ENCODE measurements at places on chromosomes 2 and 18. TPM values are rescaled to one million over a fixed set of nuclear protein-coding genes. Genes with fewer than 3 reads are reported as not detected.

DSG4 gene
- total RNA-seq: 0.04 TPM

HOXD11 gene
- total RNA-seq: not detected

CD207 gene
- total RNA-seq: not detected

SCN1A gene
- not detected for total RNA-seq

NXPH2 gene
- total RNA-seq: not detected

CHRNA1 gene
- 0.23 TPM for total RNA-seq

SLC9A2 gene
- total RNA-seq: 8.8 TPM

ERICH2 gene
- 1.4 TPM for total RNA-seq

ARHGEF4 gene
- 30.5 TPM for total RNA-seq

- no peak overlapping the region for H3K4me3 ChIP-seq
- no peaks in the 10 kb centered on the region for H3K27me3 ChIP-seq
- no peaks in the 10 kb centered on the region for H3K36me3 ChIP-seq
- no peak overlapping the region for H3K27ac ChIP-seq
- H3K4me1 ChIP-seq: peaks cover 19% of the 10 kb centered on the region
- DNase-seq: no peak
Measured at GRCh38 chr2:8094526-8094925, 587.3 kb upstream of the ID2 start.

- H3K27ac ChIP-seq: no peak overlapping the region
- H3K4me3 ChIP-seq: no peak overlapping the region
- no peaks in the 10 kb centered on the region for H3K36me3 ChIP-seq
- H3K4me1 ChIP-seq: peaks cover 6% of the 10 kb centered on the region
Measured at GRCh38 chr2:112947374-112947773, 30.4 kb upstream of the IL36G start.

DNA sequence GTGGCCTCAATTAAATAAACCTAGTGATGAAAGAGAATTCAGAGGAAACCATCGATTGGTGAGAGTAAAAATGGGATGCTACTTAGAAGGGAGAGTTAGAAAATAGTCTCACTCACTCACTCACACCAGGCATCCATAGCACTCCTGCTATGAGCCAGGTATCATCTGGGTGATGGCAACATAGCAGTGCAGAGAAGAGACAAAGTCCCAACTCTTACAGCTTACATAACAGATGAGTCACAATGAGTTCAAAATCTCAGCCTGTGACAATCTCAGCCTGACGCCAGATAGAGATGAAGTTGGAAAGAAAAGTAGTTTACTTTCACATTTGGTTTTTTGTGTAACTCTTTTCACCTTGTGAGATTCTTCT lies 55.4 kb upstream of the THOC1 start:
- DNase-seq: peak; percentile 35
- no peak overlapping the region for H3K27ac ChIP-seq
- peaks cover 36% of the 10 kb centered on the region for H3K27me3 ChIP-seq
- no peaks in the 10 kb centered on the region for H3K36me3 ChIP-seq
- H3K4me3 ChIP-seq: no peak overlapping the region
- H3K4me1 ChIP-seq: 0 out of 2 replicates have a peak, but pooled peaks cover 6% of the 10 kb centered on the region

GRCh38 chr2:239625971-239626734 lies 225.3 kb upstream of the HDAC4 start:
- peaks cover 38% of the 10 kb centered on the region for H3K27me3 ChIP-seq
- H3K4me1 ChIP-seq: no peaks in the 10 kb centered on the region
- H3K4me3 ChIP-seq: no peak overlapping the region
- H3K27ac ChIP-seq: no peak overlapping the region
- DNase-seq: no peak

GRCh38 chr2:112684415-112684775 lies 36.4 kb upstream of the NT5DC4 start:
- H3K27ac ChIP-seq: no peak overlapping the region
- no peaks in the 10 kb centered on the region for H3K27me3 ChIP-seq
- peaks cover 24% of the 10 kb centered on the region for H3K4me1 ChIP-seq
- H3K4me3 ChIP-seq: no peak overlapping the region
- no peak for DNase-seq

DNA sequence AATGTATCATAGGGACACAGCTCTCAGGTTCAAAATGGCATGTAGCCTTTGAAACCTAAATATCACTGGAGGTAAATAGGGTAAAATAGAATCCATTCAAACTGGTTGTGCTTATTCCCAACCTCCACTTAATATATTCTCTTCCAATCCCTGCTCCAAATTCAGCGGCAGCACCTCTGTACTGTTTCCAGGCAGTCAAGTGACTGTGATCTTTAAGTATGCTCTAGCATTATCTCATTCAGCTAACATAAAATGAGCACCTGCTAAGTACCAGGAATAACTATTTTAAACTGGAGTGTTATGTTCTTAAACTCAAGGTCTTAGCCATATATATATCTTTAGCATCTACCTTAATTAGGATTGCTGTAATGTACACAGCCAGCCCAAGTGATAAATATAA lies 269.2 kb upstream of the SESTD1 start:
- no peak overlapping the region for H3K4me3 ChIP-seq
- DNase-seq: no peak
- H3K27ac ChIP-seq: no peak overlapping the region
- H3K27me3 ChIP-seq: no peaks in the 10 kb centered on the region
- peaks cover 19% of the 10 kb centered on the region for H3K4me1 ChIP-seq

DNA sequence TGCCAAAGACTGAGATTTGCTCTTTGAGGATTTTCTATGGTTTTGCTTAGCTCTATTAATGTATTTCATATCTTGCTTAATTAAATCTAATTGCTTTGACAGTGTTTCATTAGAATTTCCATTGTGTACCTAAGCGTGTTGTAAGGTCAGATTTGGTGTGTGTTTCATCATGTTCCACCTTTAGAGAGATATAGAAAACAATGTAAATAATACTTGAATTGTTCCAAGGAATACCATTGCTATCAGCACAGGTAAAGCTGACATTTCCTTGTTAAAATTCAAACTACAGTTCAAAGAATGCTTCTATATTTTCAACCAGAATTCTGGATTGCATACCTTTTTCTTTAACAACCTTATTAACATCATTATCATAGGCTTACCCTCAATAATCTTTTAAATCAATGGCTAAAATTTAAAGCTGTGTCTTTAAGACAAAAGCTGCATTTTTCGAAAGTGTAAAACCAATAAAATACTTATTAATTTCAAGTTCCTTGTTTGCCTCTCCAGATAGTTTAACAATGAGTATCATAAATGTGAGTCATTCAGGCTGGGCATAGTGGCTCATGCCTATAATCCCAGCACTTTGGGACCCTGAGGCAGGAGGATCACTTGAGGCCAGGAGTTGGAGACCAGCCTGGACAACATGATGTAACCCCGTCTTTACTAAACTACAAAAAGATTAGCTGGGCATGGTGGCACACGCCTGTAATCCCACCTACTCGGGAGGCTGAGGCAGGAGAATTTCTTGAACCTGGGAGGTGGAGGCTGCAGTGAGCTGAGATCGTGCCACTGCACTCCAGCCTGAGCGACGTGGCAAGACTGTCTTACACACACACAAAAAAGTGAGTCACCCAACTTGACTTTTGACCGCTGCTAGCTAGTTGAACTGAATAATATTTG lies 188.0 kb upstream of the PKDCC start:
- H3K27ac ChIP-seq: peak overlapping the region; percentile 87
- no peaks in the 10 kb centered on the region for H3K36me3 ChIP-seq
- peaks cover 27% of the 10 kb centered on the region for H3K4me1 ChIP-seq
- peak overlapping the region; percentile 32 for H3K4me3 ChIP-seq
- peak; percentile 84 for DNase-seq
- no peaks in the 10 kb centered on the region for H3K27me3 ChIP-seq

GRCh38 chr2:32691678-32692077 lies 63.8 kb downstream of the TTC27 start:
- H3K4me3 ChIP-seq: no peak overlapping the region
- no peaks in the 10 kb centered on the region for H3K36me3 ChIP-seq
- peak; percentile 81 for DNase-seq
- no peaks in the 10 kb centered on the region for H3K27me3 ChIP-seq
- peaks cover 23% of the 10 kb centered on the region for H3K4me1 ChIP-seq

GRCh38 chr18:67778016-67778415 lies 261.5 kb upstream of the DSEL start:
- H3K27ac ChIP-seq: no peak overlapping the region
- DNase-seq: no peak
- no peaks in the 10 kb centered on the region for H3K27me3 ChIP-seq
- H3K4me1 ChIP-seq: peaks cover 12% of the 10 kb centered on the region
- no peak overlapping the region for H3K4me3 ChIP-seq

- peaks cover 18% of the 10 kb centered on the region for H3K4me1 ChIP-seq
- no peaks in the 10 kb centered on the region for H3K36me3 ChIP-seq
- no peak overlapping the region for H3K4me3 ChIP-seq
- no peak overlapping the region for H3K27ac ChIP-seq
Measured at GRCh38 chr2:71952572-71953188, 195.0 kb downstream of the CYP26B1 start.

GRCh38 chr2:45849491-45850283 lies 198.2 kb downstream of the PRKCE start:
- H3K4me3 ChIP-seq: no peak overlapping the region
- H3K27ac ChIP-seq: peak overlapping the region; percentile 94
- DNase-seq: peak; percentile 46
- H3K36me3 ChIP-seq: no peaks in the 10 kb centered on the region

DNA sequence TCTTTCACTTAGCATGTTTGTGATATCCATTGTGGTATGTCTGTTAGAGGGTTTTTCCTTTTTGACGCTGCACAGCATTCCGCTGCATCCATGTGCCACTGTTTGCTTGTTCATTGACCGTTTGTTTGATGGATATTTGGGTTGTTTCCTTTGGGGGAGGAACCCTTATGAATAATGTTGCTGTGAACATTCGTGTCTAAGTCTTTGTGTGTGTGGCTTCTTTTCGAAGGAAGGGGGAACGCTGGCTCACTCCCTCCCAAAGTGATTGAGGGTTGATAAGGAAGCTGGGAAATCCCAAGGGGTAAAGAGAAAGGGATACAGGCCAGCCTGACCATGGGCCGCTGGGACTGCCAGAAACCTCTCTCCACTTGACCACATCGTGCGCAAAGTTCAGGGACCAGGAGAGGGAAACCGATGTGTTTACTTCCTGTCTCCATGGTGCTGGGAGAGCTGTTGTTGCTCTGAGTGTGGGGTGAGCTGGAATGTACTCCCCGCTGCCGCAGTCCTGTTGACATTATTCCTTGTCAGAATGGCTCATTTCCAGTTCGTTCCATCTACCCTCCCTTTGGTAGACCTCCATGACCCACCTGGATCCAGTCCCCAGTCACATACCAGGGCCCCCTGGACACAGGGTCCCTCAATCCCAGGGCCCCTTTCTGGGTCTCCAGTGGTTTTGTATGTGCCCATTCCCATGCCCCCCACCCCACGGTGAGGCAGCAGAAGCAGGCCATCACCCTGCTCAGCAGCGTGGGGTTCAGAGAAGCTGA lies 39.6 kb downstream of the HS1BP3 start:
- H3K4me1 ChIP-seq: peaks cover 25% of the 10 kb centered on the region
- no peak overlapping the region for H3K27ac ChIP-seq
- no peak overlapping the region for H3K4me3 ChIP-seq
- no peaks in the 10 kb centered on the region for H3K36me3 ChIP-seq
- DNase-seq: no peak

DNA sequence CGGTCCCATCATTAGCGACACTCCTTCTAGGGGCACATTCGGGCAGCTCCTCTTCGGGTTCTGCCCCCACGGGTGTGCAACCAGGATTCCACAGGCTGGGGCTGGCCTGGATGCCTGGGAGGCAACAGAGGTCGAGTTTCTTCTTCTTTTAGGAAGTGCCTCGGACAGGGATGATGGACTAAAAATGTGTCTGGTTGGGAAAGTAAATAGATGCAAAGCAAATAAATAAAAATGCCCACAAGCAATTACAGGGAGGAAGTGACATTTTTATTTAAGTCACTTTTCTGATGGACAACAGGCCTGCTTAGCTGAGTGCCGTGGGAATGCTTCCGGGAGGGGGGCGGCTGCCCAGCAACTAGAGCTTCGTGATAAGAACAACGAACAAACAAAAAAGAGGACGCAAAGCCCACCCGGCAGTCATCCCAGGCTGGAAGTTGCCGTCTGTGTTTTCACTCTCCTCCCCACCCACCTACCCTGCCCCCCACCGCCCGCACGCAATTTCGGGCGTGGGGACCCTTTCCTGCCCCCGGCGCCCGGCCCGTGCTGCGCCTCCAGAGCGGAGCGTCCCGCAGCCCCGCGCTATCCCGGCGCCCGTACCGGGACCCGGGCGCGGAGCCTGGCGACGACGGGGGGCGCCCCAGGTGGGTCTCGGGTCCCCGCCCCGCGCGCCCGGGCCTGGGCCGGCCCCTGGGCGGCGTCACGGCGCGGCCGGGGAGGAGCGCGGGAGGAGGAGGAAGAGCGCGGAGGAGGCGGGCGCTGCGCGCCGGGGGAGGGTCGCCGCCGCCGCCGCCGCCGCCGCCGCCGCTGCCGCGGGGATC lies 412 bp upstream of the NCK2 start:
- peak overlapping the region; percentile 55 for H3K4me3 ChIP-seq
- peak overlapping the region; percentile 40 for H3K27ac ChIP-seq
- H3K36me3 ChIP-seq: no peaks in the 10 kb centered on the region
- no peaks in the 10 kb centered on the region for H3K27me3 ChIP-seq
- H3K4me1 ChIP-seq: peaks cover 18% of the 10 kb centered on the region

GRCh38 chr18:75023473-75023872 lies 185.5 kb downstream of the PTGR3 start:
- no peak overlapping the region for H3K27ac ChIP-seq
- DNase-seq: no peak
- no peaks in the 10 kb centered on the region for H3K36me3 ChIP-seq
- no peaks in the 10 kb centered on the region for H3K4me1 ChIP-seq
- H3K27me3 ChIP-seq: no peaks in the 10 kb centered on the region
- H3K4me3 ChIP-seq: no peak overlapping the region

DNA sequence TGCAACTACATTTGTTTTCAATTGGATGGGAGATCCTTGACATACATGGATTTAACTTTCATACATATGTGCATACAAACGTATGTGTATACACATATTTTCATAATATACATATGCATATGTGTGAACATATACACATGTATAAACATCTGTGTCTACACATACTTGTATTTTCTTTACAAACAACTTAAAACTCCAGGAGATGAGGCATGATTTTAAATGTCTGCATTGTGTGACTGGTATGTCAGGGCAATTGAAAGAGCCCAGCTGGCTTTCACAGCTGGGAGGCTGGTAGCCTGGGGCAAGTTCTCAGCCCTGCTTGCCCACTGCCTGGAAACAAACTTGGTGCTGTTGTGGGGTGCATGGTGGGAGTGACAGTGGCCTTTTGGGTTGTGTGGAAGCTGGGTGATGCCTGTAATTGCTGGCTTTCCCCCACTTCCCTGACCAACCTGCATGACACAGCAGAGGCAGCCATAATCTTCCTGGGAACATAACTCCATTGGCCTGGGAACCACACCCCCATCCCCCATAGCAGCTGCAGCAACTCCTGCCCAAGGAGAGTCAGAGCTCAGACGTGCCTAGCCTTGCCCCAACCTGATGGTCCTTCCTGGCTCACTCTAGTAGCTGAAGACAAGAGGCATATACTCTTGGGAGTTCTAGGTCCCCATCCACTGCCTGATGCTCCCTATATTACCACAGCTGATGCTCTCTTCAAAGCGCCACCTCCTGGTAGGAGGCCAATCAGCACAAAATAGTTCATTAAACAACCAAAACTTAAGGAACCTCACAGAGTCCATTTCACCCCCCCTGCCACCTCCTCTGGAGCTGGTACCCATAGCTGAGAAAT lies 158.3 kb downstream of the CERS6 start:
- no peak overlapping the region for H3K27ac ChIP-seq
- no peaks in the 10 kb centered on the region for H3K4me1 ChIP-seq
- no peaks in the 10 kb centered on the region for H3K27me3 ChIP-seq
- H3K4me3 ChIP-seq: no peak overlapping the region
